ENCODE measurements at places on chromosomes 2 and 18.

DNA sequence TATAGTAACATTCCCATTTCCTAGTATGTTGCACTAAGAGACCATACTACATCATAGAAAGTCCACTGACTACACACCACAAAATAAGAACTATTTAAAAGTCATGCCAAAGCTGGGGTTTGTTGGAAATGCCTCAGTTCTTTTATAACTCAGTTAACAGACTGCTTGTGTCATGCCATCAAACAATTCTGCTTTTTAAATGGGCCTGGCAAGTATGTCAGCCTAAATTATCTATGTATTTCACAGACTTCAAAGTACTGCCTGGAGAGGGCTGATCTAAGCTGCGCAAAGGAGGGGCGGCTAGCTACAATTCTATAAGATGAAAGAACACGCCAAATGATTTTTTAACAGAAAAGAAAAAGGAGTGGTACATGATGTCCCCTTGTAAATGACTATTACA is 49.6 kb downstream of the FARSB start:
- DNase-seq, result no peak

GRCh38 chr2:114025030-114025429 is 135.1 kb downstream of the ACTR3 start:
- no peak for DNase-seq

GRCh38 chr2:233426619-233427342 is 72.5 kb downstream of the DGKD start:
- no peak for DNase-seq

DNA sequence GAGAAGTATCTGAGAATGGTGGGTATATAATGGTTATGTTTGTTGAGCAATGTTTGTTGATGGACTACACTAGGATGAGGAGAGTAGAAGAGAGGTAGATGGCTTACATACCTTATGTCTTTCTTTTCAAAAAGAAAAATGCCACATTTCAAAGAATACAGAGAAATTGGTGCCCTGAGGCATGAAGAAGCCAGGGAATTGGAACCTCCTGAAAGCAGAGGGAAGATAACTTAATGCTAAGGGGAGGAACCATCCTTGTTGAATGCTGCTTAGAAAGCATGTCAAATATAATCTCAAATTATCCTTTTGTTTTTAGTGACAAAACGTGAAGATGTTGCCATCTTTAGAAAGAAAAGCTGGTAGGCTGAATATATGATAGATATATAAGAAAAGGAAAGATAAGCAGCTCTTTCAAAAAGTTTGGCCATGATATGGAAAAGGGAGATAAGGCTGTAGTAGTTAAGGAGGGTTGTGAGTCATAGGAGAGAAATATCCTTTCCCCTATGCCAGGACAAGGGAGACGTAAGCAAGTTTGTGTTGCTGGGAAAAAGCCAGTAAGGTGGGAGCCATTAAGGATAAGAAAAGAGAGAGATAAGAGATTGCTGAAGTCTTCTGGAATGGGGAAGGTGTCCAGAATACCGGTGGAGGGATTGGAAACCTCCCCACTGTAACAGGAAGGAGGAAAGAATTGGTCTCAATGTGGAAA is 66.3 kb downstream of the SCN2A start:
- no peak for DNase-seq

- no peak for DNase-seq
Observed at GRCh38 chr2:100865816-100866460, 46.0 kb downstream of the NPAS2 start.

DNA sequence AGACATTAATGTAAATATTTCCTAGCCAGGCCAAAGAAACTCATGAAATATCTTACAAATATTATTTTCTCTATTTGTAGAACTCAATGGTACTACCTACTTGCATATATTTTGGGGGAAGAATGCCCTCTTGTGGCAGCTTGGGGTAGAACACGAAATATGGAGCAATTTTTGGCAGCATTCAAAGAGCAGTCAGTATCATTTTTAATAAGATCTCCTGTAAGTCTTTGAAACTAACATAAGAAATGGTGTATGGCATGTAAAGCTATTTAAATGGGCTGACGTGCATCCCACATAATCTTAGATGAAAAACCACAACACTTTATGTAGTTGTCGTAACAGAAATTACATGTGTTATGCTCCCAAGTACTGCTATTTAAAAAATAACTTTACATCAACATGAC is 62.3 kb upstream of the CCDC195 start:
- peak; percentile 20 for DNase-seq

DNA sequence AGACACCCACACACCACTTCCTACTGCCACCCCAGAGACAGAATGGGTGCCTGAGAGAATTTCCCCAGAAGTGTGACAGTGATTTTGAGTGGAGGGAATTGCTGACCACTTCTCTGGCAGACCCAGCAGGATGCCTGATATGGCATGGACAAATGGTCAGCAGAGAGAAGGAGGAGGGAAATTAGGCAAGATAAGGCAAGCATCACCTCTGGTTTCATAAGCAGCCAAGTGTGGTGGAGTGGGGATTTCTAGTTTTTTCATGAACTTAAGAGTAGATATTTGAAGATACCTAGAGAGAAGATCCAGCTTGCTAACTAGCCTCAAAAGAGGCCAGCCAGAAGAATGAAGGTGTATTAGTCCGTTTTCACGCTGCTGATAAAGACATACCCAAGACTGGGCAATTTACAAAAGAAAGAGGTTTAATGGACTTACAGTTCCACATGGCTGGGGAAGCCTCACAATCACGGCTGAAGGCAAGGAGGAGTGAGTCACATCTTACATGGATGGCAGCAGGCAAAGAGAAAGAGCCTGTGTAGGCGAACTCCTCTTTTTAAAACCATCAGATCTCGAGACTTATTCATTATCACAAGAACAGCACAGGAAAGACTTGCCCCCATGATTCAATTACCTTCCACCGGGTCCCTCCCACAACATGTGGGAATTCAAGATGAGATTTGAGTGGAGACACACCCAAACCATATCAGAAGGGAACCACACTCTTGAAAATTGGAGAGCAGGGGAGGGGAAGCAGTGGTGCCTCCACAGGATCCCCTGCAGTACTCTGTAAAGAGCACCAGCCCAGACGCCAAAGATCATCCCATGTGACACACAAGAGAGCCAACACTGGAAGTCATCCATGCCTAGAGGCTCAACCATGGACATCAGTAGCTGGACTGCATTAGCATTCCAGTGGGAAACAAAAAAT is 64.2 kb downstream of the RBM43 start:
- no peak for DNase-seq

GRCh38 chr2:147420947-147421675 is 423.7 kb upstream of the ACVR2A start:
- DNase-seq, result no peak

GRCh38 chr2:36359067-36359466 is 3.5 kb downstream of the CRIM1 start:
- DNase-seq, result no peak

DNA sequence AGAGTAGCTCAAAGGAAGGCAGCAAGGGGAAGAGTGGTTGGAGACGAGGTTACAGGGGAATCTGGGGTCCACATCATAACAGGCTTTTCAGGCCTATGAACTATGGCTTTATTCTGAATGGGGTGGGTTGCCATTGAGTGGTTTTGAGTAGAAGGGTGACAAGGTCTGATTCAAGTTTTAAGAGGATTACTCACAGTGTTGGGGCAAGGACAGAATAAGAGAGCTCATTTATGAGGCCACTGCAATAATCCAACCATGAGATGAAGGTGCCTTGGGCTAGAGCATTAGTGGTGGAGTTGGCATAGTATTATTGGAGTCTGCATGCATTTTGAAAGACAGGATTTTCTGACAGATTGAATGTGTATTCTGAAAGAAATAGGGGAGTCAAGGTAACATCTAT is 315.9 kb downstream of the RNF144A start:
- DNase-seq, result no peak

DNA sequence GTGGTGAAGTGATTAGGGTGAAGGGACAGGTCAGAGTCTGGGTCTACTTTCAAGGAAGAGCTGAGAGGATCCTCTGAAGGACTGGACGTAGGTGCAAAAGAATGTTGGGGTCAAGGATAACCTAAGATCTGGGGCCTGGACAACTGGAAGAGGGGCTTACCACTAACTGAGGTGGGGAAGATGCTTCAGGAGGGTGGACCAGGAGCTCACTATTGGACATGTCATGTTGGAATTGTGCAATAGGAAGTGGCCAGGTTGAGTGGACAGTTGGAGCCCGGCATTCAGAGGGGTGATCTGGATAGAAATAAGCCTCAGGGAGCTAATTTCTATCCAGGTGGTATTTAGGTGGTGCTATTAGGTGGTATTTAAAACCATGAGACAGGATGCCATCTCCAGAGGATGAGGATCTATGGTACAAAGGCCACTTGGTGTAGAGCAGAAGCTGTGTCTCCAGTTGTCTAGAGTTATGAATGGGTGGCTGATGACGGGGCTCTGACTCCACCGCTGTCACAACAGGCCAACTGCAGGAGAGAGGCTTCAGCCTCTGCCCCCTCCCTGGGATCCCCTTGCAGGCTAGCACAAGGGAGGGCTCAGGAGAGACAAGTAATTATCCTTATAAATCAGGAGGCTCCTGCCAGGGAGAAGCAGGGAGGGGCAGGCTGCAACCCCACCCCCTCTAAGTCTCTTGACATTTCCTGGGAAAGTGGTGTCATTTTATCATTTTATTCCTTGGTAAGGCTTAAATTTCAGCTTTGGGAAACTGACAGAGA is 158.0 kb downstream of the SMAD7 start:
- no peak for DNase-seq

- DNase-seq, result no peak
Observed at GRCh38 chr2:26591619-26592505, 49.3 kb downstream of the CIB4 start.

DNA sequence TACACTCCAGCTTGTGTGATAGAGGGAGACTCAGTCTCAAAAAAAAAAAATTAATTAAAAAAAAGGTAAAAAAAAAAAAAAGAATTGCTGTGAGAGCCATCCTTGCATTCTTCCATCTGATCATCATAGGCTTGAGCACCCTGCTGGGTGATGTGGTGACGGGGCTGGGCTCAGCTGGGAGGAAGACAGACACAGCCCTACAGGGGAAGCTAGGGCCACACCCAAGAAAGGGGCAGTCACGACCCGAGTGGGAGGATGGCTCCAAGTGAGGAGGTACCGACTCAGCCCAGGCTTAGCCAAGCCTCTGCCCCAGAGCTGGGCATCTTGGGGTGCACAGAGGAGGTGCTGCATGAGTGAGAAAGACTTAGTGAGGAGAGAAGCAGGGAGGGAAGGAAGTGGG is 165.5 kb downstream of the SH3RF3 start:
- no peak for DNase-seq

- no peak for DNase-seq
Observed at GRCh38 chr2:235584638-235585007, 90.8 kb downstream of the AGAP1 start.

- DNase-seq, result no peak
Observed at GRCh38 chr2:192186806-192187205, 7.9 kb downstream of the TMEFF2 start.

GRCh38 chr2:117723888-117724434 is 90.5 kb upstream of the DDX18 start:
- DNase-seq, result no peak

DNA sequence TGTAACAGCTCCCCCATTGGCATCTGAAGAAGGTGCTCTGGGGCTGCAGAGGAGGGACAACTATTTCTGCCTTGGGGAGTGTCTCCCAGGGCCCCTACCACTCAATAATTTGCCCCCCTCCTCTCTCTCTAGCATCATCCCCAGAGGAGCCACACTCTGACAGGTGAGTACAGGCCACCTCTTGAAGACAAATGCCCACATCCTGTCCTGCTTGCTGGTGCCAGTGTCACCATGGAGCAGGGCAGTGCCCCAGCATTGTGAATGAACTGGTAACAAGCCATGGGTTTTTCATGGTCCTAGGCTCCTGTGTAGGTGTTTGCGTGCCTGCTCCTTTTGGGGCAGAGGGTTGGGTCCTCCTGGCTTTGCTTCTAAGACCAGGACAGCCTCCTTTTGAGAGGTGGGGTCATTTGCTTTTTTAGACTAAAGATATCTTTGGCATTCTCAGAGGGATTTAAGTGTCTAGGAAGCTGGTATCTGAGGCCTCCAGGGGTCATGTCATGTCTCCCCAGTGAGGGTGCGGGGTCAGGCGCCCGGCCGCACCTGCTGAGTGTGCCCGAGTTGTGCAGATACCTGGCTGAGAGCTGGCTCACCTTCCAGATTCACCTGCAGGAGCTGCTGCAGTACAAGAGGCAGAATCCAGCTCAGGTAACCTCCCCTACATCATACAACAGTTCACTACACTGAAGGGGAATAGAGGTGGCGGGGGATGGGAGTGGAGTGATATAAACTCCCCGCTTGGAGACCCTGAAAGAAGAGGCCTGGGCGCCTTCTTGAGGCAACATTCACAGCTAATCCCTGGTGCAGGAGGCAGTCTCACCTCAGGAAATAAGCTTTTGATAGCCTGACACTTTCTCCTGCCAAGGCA is 1.8 kb downstream of the RETREG2 start:
- DNase-seq, result no peak

DNA sequence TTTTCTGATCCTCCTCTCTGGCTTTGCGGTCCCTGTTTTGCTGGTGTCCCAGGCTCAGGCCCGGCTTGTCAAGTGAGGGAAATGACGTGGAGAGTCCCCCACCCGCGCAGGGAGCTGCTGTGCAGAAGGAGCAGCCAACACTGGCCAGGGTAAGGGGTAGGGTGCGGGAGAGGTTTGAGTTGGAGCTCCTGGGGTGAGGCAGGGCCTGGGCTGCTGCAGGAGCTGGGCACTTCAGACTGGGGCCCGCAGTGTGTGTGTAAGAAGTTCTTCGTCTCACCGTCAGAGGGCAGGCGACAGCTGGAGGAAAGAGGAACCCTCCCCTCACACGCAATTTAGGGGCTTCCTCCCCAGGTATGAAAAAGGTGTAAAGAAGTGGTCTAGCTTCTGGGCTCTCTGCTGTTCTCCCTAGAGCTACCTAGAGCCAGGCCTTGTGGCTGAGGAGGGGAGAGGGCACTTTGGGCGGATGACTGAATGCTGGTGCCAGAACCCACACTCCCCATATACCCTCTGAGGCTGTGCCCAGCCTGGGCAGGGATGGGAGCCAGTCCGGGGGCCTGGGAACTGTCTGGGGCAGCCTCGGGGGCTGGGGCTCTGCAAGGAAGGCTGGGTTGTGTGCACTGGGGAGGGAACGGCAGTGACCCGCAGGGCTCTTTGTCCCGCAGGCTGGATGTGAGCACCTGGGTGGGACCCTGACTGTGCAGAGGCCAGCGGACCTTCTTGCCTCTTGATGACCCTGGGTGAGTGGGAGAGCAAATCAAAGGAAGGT is 11.8 kb downstream of the CELF4 start:
- no peak for DNase-seq

GRCh38 chr2:75054296-75054695 is 95.9 kb downstream of the POLE4 start:
- DNase-seq, result no peak

Data from NCI-H2029 treated with DMSO at 0.1 percent for 48 hours (cell line).